ENCODE measurements at places on chromosomes 7 and 10. TPM values are rescaled to one million over a fixed set of nuclear protein-coding genes. Genes with fewer than 3 reads are reported as not detected.

The FAM107B gene
- total RNA-seq: 62.7 TPM

The MYOZ1 gene
- not detected for total RNA-seq

The PNLIP gene
- total RNA-seq: not detected

The LRRTM3 gene
- total RNA-seq: 23.1 TPM

The FXYD4 gene
- not detected for total RNA-seq

The ZNF117 gene
- total RNA-seq: 40.8 TPM

The RARRES2 gene
- total RNA-seq: 12.0 TPM

The FEZF1 gene
- 0.25 TPM for total RNA-seq

The GJD4 gene
- not detected for total RNA-seq

The GATA3 gene
- total RNA-seq: under 0.01 TPM

The NUTM2E gene
- total RNA-seq: 2.2 TPM

The HACD1 gene
- total RNA-seq: 14.0 TPM

The DCLRE1C gene
- total RNA-seq: 50.2 TPM

The MBL2 gene
- not detected for total RNA-seq

All from temporal lobe (tissue), 4 donors.